ENCODE measurements at places on chromosomes 11 and 22. TPM values are rescaled to one million over a fixed set of nuclear protein-coding genes. Genes with fewer than 3 reads are reported as not detected.

Gene HPX
- 0.96 TPM for total RNA-seq

Gene ZNRD2
- total RNA-seq, result 60.0 TPM

Gene SMIM35
- total RNA-seq, result not detected

Gene C11orf91
- not detected for total RNA-seq

Data from breast epithelium (tissue), 4 donors.